ENCODE measurements at places on chromosomes 11 and 22. TPM values are rescaled to one million over a fixed set of nuclear protein-coding genes. Genes with fewer than 3 reads are reported as not detected.

DNA sequence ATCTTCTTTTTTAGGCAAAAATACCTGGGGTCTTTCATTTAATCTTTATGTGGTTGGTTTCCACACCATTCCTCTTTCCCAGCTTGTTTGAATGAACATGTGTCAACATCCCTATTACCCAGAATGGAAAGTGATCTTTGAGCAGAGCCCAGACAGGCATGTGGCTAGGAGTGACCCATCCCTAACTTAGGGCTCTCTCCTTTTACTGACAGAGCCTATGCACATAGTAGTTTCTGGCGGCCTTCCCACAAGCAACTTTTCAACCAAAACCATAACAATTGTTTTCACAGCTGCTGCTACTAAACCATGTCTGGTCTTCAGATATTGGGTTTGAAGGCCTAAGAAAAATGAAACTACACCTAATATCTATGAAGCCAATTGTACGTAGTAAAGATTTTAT, 107.5 kb downstream of the TENM4 start:
- H3K27ac ChIP-seq = no peak overlapping the region
- no peaks in the 10 kb centered on the region for H3K36me3 ChIP-seq
- no peak overlapping the region for H3K4me3 ChIP-seq
- no peaks in the 10 kb centered on the region for H3K27me3 ChIP-seq

- H3K27ac ChIP-seq = no peak overlapping the region
- H3K36me3 ChIP-seq = no peaks in the 10 kb centered on the region
- peaks cover 16% of the 10 kb centered on the region for H3K4me1 ChIP-seq
- H3K4me3 ChIP-seq = no peak overlapping the region
- no peak for DNase-seq
Measured at GRCh38 chr11:111606986-111607385, 4.7 kb downstream of the SIK2 start.

ROBO4 gene
- total RNA-seq = 1.0 TPM

TCN1 gene
- total RNA-seq = 1.0 TPM

DNA sequence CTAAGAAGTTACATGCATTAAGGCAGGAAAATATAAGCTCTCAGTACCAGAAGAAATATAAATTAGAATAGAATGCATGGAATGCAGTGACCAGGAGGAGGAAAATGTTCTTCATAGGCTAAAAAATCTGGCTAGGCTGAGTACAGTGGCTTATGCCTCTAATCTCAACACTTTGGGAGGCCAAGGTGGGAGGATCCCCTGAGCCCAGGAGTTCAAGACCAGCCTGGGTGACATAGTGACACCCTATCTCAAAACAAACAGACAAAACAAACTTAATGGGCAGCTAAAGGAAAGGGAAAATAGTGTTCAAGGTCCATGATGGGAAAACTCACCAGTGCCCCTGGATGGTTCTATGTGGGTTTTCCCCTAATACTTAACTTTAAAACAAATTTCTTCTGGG, 78.3 kb upstream of the RASSF10 start:
- no peak for DNase-seq
- H3K27me3 ChIP-seq = no peaks in the 10 kb centered on the region
- H3K36me3 ChIP-seq = no peaks in the 10 kb centered on the region
- no peaks in the 10 kb centered on the region for H3K4me1 ChIP-seq

CYTH4 gene
- total RNA-seq = 153 TPM

DNA sequence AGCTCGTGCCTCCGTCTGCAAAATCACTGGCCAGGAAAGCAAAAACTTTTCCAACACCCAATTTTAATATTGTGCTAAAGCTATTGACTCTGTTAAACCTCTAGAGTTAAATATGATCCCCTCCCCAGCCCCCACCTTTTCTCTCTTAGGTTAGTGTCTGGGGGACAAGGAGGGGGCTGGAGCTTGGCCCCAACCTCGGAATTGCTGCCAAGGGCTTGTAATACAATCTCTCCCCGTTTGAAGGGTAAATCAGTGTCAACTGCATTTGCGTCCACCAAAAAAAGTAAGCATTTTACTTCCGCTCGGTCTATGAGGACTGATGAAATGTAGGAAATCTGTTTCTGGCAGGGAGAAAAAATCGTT, at the start of gene GAS2:
TSS of gene GAS2 (plus strand) at position 287 of the 363 bp plus-strand sequence. CDS start 8,259 bp downstream, outside the sequence.
- no peak within 1 kb of the TSS for H3K4me3 ChIP-seq
- no peak for DNase-seq
- H3K4me1 ChIP-seq = peaks cover 6% of the 10 kb centered on the region
- no peak within 1 kb of the TSS for H3K27ac ChIP-seq
- H3K36me3 ChIP-seq = no peaks in the 10 kb centered on the region
- H3K27me3 ChIP-seq = peaks cover 22% of the 10 kb centered on the region

- H3K4me3 ChIP-seq = no peak overlapping the region
- no peaks in the 10 kb centered on the region for H3K4me1 ChIP-seq
- DNase-seq = no peak
- H3K36me3 ChIP-seq = no peaks in the 10 kb centered on the region
- no peaks in the 10 kb centered on the region for H3K27me3 ChIP-seq
Measured at GRCh38 chr11:130689222-130689908, 226.9 kb downstream of the SNX19 start.

- no peak overlapping the region for H3K4me3 ChIP-seq
Measured at GRCh38 chr11:114322934-114323333, 26.7 kb downstream of the NNMT start.

- H3K27me3 ChIP-seq = no peaks in the 10 kb centered on the region
- DNase-seq = no peak
- peak overlapping the region; percentile 97 for H3K27ac ChIP-seq
- peaks cover 100% of the 10 kb centered on the region for H3K4me1 ChIP-seq
Measured at GRCh38 chr11:128497061-128497775, 90.1 kb downstream of the ETS1 start.

GRAMD1B gene
- 10.8 TPM for total RNA-seq

DNA sequence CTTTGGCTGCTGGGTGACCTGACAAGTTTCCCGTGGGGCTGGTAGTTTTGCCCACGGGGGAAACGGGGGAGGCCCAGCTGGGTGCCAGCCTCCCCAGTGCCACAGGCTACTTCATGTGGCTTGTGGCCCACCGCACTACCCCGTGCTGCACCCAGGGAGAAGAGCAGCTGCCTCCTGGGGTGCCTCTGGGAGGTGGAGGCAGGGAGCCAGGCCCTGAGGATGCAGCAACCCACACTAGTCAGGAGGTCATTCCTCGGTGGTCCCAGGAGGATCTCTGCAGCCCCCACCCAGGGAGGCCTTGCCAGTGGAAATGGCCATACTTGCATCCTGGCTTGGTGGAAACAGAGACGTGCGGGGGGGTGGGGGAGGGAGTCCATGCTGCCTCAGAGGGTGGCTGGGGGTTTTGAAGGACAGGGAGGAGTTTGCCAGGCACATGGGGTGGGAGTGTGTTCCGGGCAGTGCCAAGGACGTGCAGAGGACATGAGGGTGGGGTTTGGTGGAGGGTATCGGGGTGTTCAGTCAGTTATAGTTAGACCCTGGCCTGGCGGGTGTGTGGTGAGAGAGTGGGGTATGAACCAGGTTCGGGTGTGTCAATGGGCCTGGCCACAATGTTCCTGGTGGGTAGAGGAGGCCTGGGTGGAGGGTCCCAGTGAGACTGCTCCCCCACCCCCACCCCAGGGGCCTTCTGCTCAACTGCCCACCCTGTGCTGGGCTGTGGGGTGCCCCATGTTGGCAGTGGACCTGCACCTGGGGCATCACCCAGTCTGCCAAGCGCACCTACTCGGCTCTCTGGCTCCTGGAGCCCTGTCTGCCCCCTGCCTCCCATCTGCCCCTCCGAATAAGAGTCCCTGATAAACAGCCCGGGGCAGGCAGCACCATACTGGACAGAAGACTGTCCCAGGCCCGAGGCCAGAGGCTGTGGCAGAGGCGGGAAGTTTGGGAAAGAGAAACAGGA, 3.8 kb downstream of the PIM3 start:
- H3K4me1 ChIP-seq = peaks cover 50% of the 10 kb centered on the region
- peak overlapping the region; percentile 98 for H3K27ac ChIP-seq
- H3K27me3 ChIP-seq = no peaks in the 10 kb centered on the region
- DNase-seq = peak; percentile 45
- H3K36me3 ChIP-seq = peaks cover 13% of the 10 kb centered on the region
- peak overlapping the region; percentile 35 for H3K4me3 ChIP-seq

- no peaks in the 10 kb centered on the region for H3K36me3 ChIP-seq
- H3K27me3 ChIP-seq = no peaks in the 10 kb centered on the region
- no peak for DNase-seq
- H3K27ac ChIP-seq = no peak overlapping the region
- H3K4me1 ChIP-seq = no peaks in the 10 kb centered on the region
- H3K4me3 ChIP-seq = no peak overlapping the region
Measured at GRCh38 chr22:44529827-44530523, 31.9 kb upstream of the RTL6 start.

GRCh38 chr22:25062386-25063085, 110.0 kb downstream of the KIAA1671 start:
- peak; percentile 50 for DNase-seq
- no peaks in the 10 kb centered on the region for H3K36me3 ChIP-seq
- no peak overlapping the region for H3K27ac ChIP-seq

GRCh38 chr22:25514436-25515180, 49.9 kb upstream of the GRK3 start:
- H3K36me3 ChIP-seq = peaks cover 2% of the 10 kb centered on the region
- H3K4me3 ChIP-seq = no peak overlapping the region
- no peak for DNase-seq
- H3K27ac ChIP-seq = no peak overlapping the region
- H3K27me3 ChIP-seq = no peaks in the 10 kb centered on the region

DNA sequence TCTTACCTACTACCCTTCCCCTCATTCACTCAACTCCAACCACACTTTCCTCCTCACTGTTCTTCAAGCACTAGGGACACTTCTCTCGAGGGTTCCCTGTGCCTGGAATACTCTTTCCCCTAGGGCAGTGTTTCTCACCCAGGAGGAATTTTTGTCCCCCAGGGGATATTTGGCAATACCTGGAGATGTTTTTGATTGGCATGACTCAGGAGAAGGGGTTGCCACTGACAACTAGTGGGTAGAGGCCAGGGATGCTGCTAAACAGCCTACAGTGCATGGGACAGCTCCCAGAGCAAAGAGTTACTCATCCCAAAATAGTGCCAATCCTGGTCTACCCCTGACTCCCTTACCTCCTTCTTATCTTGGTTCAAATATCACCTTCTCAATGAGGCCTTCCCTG, 40.0 kb downstream of the BTG4 start:
- H3K27ac ChIP-seq = no peak overlapping the region
- no peak for DNase-seq
- H3K4me3 ChIP-seq = no peak overlapping the region

DNA sequence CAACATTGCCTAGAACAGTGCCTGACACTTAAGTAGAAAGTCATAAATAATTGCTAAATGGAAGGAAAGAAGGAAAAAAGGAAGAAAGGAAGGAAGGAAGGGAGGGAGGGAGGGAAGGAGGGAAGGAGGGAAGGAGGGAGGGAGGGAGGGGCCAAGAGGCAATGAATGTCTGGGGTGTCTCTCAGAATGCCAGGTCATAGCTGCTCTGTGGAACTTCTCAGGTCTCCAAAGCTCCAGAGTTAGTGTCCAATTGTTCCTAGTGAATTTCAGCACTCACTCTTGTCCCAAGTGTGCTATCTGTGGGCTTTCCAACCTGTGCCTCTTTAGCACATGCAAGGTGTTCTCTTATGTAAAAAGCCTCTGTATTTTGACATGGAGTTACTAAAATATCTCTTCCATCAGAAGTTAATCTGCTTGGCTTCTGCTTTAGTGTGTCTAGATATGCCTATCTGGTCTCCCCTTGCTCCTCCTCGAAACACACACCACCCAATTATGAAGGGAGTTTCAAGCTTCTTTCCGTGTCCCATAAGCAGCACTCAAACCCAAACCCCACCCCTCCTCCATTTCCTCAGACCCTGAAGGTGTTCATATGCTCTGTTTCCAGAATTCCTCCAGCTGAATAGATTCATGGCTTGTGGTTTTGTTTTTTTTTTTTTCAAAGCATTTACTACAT, 56.5 kb downstream of the FAM76B start:
- no peaks in the 10 kb centered on the region for H3K27me3 ChIP-seq
- DNase-seq = no peak
- peaks cover 4% of the 10 kb centered on the region for H3K4me1 ChIP-seq
- H3K36me3 ChIP-seq = no peaks in the 10 kb centered on the region
- no peak overlapping the region for H3K27ac ChIP-seq
- H3K4me3 ChIP-seq = no peak overlapping the region

GRCh38 chr11:120168108-120168959, 30.4 kb upstream of the TRIM29 start:
- no peak for DNase-seq
- peaks cover 15% of the 10 kb centered on the region for H3K27me3 ChIP-seq
- no peak overlapping the region for H3K4me3 ChIP-seq
- H3K27ac ChIP-seq = no peak overlapping the region

GRCh38 chr11:134664447-134665187, 252.6 kb upstream of the B3GAT1 start:
- no peaks in the 10 kb centered on the region for H3K4me1 ChIP-seq
- no peak overlapping the region for H3K27ac ChIP-seq
- no peaks in the 10 kb centered on the region for H3K36me3 ChIP-seq
- no peak for DNase-seq

DNA sequence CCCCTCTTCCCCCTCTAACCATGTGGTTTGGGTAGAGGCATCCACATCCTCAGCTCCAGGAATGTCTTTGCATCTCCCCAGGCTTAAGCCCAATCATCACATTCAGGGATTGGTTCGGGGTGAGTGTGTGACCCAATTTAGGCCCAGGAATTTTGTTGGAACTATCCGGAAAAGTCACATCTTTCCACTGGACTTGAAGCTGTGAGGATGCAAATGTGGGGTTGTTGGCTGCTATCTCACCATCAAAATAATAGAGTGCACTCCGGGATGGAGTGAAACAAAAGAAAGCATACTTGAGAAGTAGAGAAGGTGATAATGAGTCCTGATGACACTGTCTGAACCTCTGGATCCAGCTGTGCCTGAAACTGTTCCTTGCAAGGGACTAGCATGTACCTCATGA, 33.8 kb upstream of the OLFML1 start:
- no peaks in the 10 kb centered on the region for H3K36me3 ChIP-seq
- H3K4me3 ChIP-seq = no peak overlapping the region
- no peak for DNase-seq
- H3K27ac ChIP-seq = no peak overlapping the region
- H3K4me1 ChIP-seq = no peaks in the 10 kb centered on the region

- no peaks in the 10 kb centered on the region for H3K4me1 ChIP-seq
- no peaks in the 10 kb centered on the region for H3K36me3 ChIP-seq
- H3K27ac ChIP-seq = no peak overlapping the region
- no peak overlapping the region for H3K4me3 ChIP-seq
- no peak for DNase-seq
Measured at GRCh38 chr22:19824212-19824925, 30.3 kb downstream of the GNB1L start.

All from CD4-positive, CD25-positive, alpha-beta regulatory T cell (primary cell).